ENCODE measurements at places on chromosomes 11 and 22.

DNA sequence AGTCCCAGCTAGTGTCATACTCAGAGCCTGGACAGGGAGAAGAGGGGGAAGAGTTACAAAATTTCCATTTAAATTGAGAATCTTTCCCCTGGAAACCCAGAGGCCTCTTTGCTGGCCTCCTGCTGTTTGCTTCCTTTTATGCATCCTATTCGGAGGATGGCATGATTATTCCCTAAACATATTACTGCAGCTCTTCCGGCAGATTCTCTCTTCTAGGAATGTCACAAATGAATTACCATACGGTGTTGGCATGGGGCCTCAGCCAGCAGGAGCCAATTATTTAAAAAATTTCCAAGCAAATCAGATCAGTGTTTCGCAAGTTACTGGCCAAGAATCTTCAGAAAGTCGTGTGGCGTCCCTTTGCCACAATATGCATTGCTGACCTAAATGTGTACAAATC, 326.7 kb upstream of the NCAM1 start:
- no peak for DNase-seq
- H3K36me3 ChIP-seq: no peaks in the 10 kb centered on the region
- no peaks in the 10 kb centered on the region for H3K27me3 ChIP-seq
- no peak overlapping the region for H3K27ac ChIP-seq

- H3K4me1 ChIP-seq: no peaks in the 10 kb centered on the region
- no peak overlapping the region for H3K27ac ChIP-seq
- no peaks in the 10 kb centered on the region for H3K27me3 ChIP-seq
These were observed 274.7 kb downstream of the CASP12 start for GRCh38 chr11:104623518-104623917.

DNA sequence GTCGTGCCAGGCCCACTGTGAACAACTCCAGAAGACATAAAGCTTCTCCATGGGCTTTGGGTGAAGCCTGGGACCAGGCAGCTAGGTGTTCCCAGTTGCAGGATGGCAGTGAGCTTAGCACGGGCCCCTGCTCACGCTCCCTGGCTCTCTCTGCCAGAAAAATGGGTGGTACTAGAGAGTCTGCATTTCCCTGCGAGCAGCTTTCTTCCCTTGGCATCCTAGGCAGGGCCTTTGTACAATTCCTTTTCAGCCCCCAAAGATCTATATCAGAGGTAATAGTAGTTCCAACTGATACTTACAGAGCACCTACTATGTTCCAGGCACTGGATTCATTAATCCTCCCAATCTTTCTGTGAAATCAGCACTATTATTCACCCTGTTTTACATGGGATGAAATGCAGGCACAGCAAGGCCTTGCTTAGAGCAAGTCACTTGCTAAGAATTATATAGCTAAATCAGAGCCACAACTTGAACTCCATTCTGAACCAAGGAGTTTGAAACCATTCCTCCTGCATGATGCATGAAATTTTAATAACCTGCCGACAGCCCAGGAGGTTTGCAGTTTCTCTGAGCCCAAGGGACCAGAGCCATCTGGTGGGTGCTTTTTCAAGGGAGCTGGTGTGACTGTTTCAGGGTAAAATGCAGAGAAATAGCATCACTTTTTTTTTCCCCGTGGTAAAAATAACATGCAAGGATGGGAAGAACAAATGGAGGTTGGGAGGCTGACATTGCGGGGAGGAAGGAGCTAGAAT, 22.7 kb downstream of the NAV2 start:
- H3K27ac ChIP-seq: peak overlapping the region; percentile 98
- DNase-seq: peak; percentile 79
- H3K27me3 ChIP-seq: no peaks in the 10 kb centered on the region

GRCh38 chr11:66070604-66071380, 720 bp downstream of the PACS1 start:
- DNase-seq: no peak
- H3K4me3 ChIP-seq: peak overlapping the region; percentile 97
- H3K36me3 ChIP-seq: peaks cover 27% of the 10 kb centered on the region
- H3K27ac ChIP-seq: peak overlapping the region; percentile 77
- no peaks in the 10 kb centered on the region for H3K27me3 ChIP-seq
- peaks cover 4% of the 10 kb centered on the region for H3K4me1 ChIP-seq

GRCh38 chr11:133660202-133660568, 127.9 kb upstream of the OPCML start:
- H3K27ac ChIP-seq: no peak overlapping the region
- H3K36me3 ChIP-seq: no peaks in the 10 kb centered on the region

Data from ascending aorta (tissue), 2 donors.